ENCODE measurements at places on chromosomes 2 and 18.

DNA sequence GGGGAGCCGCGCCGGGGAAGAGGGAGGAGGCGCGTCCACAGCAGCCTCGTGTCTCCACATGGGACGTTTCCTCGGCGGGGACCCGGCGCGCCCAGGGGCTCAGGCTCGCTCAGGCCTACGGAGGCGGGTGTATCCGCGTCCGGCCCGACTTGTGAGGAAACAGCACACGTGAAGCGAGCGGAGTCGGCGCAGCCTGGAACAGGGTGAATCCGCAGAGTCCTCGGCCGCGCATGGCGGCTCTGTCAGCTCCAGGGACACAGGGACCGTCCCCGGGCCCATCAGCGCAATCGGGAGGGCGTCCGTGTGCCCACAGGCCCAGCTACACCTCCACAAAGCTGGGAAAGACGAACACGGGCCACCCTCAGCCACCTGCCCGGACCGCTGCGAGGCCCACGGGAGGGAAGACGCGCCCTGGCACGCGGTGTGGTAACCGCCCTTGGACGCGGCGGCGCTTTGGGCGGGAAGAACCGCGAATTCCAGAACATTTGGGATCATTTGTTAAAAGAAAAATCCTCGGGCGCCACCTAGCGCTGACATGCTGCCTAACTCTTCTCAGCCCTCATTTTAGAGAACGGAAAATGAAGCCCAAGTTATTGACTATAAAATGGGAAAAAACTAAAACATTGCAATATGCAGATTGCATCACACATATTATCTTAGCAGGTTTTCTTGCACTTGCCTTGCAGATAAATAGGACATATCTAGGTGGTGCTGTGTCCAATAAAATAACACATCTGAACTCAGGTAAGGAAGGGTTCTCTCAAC lies 40.4 kb downstream of the TMEM18 start:
- peak; percentile 6 for DNase-seq

DNA sequence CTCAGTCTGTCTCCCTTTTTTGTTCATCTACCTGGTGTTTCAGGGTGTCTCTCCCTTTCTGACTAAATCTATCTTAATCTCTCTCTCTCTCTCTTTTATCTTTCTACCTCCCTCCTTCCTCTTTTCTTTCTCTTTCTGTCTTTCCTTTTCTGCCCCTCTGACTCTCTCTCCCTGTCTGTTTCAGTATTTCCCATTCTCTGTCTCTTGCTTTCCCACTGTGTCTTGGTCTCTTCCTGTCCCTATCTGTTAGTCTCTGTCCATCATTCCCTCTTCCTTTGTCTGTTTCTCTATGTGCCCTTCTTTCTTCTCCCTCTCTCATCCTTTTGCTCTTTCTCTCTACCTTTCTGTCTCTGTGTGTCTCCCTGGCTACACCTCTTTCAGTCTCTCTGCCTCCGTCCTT lies 56.7 kb downstream of the R3HDM1 start:
- no peak for DNase-seq

DNA sequence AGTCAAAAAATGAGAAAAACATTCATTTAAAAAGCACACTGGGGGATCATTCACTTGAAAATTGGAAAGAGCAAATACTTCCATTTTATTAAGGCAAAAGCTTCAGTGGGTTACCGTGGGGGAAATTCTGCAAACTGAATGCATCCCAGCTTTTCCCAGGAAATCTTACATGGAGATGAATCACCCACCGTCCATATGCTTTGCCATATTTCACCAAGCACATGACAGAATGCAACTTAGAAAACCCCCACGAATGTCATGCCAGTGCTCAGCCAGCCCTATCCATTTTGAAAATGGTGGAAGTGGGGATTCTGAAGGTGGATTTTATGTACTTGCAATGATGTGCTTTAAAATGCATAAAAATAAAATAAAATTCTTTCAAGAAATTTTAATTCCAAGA lies 485.5 kb upstream of the ID2 start:
- DNase-seq: no peak

DNA sequence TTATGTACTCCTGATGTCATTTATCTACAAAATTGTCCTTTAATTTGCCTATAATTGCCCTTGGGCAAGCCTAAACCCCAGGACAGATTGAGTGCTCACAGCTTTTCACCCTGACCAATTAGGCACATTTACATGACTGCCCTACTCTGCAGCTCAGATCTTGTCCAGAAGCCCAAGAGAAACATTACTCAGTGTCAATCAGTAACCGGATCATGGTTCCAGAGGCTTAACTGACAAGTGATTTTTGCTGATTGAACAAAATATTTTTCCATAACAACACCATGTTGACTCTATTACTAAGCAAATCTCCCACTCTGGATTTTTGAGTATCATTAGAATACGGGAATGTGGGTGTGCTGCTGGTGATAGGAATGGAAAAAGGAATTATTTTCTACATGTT lies 465.4 kb upstream of the TNP1 start:
- DNase-seq: no peak

- DNase-seq: no peak
These were observed 66.1 kb upstream of the ODC1 start for GRCh38 chr2:10514273-10514672.

DNA sequence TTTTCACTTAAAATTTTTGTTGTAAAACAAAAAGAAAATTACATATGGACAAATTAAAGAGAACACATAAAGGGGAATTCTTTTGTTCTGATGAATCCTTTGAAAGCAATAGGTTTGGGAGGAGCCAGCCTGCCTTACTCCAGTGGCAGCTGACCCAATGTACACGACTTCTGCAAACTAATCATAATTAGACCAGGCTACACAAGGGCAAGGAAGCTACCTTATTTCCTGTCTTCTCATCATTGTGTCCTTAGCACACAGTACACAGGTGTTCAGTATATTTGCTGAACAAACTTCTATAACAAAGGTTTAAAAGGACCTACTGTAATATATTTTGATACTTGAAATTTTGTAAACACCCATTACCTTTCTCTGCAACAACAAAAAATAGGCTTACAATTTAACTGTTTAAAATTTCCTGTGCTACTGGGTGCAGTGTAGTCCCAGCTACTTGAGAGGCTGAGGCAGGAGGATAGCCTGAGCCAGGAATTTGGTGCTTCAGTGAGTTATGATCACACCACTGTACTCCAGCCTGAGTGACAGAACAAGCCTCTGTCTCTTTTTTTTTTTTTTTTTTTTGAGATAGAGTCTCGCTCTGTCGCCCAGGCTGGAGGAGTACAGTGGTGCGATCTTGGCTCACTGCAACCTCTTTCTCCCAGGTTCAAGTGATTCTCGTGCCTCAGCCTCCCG lies 18.9 kb downstream of the KCNG3 start:
- DNase-seq: no peak

- no peak for DNase-seq
These were observed 3.5 kb upstream of the CDC42EP3 start for GRCh38 chr2:37674946-37675345.

- no peak for DNase-seq
These were observed 240.8 kb upstream of the RGPD4 start for GRCh38 chr2:107585851-107586250.
